Amniotic epithelial cell (primary cell): ENCODE measurements at places on chromosomes 3 and 15.

GRCh38 chr3:130838898-130839600 is 54.8 kb upstream of the ATP2C1 start:
- no peak for DNase-seq

DNA sequence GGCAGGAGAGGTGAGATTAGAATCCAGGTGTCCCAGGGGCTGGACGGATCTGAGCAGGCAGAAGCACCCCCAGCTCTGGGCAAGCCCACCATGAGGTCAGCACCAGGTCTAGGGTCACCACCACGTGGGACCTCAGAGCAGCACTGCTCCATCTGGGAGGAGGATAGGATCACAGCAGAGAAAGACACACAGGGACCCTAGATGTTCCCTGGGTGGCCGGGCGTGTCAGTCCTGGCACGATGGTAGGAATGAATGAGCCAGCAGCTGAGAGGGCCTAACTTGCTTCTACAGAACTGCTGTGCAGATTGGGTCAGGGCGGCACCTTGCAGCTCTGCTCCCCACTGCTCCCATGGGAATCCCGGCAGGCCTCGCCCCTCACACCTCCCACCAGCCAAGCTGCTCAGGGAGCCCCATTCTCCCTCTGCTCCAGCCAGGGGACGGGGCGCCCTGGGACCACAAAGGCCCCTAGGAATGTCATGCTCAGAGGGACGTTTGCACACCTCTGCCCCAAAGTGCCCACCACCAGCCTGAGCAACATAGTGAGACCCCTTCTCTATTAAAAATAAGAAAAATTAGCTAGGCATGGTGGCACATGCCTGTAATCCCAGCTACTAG is 66.3 kb downstream of the ZNF445 start:
- DNase-seq: no peak

DNA sequence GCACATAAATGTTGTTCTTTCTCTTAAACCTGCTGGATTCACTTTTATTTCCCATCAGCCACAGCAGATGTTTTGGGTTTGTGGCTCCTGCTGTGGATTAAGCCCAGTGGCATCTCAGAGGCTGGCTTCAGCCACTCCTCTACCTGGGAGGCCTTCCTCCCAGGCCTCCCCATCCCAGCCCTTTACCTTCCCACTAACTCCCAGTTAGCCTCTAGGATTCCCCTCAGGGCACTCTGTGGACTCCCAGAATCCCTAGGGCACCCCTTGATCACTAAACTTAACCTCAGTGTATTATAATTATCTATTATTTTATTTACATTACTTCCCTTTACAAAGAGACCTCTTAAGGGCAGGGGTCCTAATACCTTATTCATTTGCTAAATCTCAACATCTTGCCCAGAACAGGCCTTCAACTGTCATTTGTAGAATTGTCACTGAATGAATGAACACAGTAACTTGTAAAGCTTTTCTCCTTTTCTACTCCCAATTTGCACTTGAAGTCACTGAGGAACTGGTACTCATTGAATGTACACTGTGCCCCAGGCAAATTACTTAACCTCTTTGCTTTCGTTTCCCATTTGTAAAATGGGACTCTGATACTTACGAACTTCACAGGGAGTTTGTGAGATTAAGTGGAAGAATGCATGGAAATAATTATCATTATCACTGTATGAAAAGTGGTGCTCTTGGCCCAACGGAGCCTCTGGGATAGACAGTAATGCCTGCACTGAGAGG is 8.3 kb downstream of the CCDC13 start:
- no peak for DNase-seq

GRCh38 chr15:81254277-81254915 is 57.7 kb downstream of the IL16 start:
- peak; percentile 47 for DNase-seq

- DNase-seq: no peak
Measured at GRCh38 chr3:53748512-53749271, 97.5 kb downstream of the CHDH start.

- no peak for DNase-seq
Measured at GRCh38 chr3:175861916-175862315, 1002.8 kb downstream of the NAALADL2 start.

GRCh38 chr15:33458421-33458820 is 147.7 kb downstream of the RYR3 start:
- no peak for DNase-seq

DNA sequence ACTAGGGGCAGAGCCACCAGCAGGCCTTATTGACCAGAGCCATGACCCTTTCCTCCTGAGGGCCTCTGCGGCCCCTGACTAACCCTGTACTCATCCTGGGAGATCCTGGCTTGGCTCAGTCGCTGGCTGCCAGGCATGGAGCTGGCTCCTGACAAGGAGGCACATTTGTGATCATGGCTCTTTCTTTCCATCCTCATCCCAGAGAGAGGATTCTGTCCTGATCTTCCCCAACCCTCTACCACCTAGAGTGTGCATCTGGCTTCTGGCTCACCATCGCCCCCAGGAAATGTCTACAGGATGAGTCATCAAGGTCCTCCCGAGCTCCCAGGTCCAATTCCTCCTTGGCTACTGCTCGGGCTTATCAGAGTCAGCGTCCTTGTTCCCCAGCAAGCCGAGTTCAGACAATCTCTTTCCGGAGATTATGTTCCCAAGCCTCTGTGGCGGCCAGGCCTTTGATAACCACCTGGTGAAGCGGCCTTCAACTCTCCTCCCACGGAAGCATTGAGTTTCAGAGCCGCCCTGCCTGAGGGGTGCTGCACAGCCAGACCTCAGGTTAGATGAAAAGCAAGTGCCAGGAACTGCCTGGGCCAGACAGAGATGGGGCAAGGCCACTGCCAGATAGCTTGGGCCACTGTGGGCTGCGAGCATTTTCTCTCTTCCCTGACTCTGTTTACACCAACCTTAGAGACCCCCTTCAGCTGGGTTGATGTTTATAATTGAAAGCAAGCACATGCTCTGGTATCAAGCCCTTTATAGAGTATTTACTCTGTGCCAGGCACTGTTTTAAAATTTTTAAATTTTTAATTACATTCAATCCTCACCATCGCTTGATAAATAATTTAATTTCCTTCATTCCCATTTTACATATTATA is 44.3 kb upstream of the MRPS22 start:
- peak; percentile 77 for DNase-seq

DNA sequence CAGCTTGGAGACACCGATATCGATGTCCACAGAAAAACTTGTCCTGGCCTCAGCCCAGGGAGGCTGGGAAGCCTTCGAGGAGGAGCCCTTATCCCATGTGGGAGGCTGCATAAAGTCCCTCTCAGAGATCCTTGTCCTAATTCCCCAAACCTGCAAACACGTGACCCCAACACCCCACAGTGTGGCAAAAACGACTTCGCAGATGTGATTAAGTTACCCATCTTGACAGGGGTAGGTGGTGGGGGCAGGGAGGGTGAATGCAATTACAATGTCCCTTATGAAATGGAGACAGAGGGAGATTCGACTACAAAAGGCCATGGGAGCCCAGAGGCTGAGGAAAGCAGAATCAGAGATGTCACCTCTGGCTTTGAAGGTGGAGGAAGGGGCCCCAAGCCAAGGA is 2.3 kb upstream of the TLR9 start:
- DNase-seq: no peak

GRCh38 chr3:111326144-111326995 is 215.6 kb upstream of the CD96 start:
- peak; percentile 12 for DNase-seq

DNA sequence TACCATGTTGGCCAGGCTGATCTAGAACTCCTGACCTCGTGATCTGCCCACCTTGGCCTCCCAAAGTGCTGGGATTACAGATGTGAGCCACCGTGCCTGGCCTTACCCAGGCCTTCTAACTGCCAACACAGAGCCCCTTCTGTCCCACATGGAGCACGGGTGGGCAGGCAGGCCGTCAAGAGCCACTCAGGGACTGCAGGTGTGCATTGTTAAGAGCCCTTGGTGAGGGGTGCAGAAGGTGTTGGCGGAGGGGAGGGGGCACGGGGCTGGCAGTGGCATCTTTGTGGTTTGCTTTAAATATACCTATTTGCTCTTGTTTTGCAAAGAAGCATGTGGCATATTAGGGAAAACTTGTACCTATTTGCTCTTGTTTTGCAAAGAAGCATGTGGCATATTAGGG is 37.3 kb downstream of the SMAD6 start:
- DNase-seq: no peak

DNA sequence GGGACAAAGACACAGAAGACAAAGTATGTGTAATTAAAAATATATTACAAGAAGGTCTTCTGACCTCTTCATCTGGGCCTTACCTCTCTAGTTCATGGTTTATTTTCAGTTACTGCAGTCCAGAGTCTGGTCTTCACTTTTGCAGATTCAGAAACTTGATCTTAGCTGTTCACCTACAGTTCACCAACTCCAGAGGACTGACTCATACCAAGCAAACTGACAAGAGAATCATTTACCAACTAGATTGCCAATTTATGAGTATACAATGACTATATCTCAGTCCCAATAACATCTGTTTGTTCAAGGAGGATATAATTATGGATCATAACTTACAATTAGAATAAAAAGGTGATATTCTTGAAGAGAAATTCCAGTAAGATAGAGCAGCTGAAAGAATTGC is 9.0 kb downstream of the P2RY1 start:
- no peak for DNase-seq

DNA sequence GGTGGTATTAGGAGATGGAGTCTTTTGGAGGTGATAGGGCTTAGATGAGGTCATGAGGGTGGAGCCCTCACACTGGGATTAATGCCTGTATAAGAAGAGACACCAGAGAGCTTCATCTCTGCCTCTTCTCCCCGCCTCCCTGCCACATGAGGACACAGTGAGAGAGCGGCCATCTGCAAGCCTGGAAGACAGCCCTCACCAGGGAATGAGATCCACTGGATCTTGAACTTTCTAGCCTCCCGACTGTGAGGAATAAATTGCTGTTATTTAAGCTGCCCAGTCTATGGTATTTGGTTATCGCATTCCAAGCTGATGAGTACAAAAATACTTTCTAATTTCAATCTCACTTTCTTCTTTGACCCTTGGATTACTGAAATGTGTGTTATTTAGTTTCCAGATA is 121.4 kb downstream of the OCA2 start:
- DNase-seq: no peak

GRCh38 chr3:72659188-72659587 is 189.1 kb downstream of the SHQ1 start:
- no peak for DNase-seq
